ENCODE measurements at places on chromosomes 1 and 21.

DNA sequence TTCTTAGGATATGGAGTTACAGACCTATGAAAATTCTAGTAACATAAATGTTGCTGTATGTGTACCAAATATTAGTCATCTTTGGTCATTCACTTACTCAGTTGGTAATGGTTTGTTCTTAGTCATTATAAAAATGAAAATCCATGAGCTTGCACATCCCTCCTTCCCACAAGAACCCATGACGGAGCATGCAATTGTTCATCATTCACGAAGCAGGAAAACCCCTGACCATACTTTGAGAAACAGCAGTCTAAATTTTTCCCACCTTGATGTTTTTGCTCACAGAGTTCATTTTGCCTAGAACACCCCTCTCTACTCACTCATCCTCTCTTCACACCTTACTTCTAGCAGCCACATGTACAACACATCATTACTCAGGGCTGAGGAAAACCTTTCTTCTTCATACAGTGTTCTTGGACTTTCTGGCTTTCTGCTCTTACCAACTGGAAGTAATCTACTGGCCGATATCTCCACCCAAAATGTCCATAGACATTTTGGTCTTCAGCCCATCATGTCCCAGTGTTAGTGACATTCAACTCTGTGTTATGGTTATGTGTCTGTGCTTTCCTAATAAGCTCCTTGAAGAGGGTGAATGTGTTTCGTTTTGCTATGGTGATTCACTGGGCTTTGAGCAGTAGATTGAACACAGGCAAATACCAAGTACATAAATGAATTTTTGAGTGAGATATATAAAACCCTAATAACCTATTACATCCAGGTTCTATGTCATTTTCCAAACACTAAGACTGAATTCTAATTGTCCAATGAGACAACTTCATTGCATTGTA is 189.9 kb downstream of the ZC3H11B start:
- no peak for DNase-seq

DNA sequence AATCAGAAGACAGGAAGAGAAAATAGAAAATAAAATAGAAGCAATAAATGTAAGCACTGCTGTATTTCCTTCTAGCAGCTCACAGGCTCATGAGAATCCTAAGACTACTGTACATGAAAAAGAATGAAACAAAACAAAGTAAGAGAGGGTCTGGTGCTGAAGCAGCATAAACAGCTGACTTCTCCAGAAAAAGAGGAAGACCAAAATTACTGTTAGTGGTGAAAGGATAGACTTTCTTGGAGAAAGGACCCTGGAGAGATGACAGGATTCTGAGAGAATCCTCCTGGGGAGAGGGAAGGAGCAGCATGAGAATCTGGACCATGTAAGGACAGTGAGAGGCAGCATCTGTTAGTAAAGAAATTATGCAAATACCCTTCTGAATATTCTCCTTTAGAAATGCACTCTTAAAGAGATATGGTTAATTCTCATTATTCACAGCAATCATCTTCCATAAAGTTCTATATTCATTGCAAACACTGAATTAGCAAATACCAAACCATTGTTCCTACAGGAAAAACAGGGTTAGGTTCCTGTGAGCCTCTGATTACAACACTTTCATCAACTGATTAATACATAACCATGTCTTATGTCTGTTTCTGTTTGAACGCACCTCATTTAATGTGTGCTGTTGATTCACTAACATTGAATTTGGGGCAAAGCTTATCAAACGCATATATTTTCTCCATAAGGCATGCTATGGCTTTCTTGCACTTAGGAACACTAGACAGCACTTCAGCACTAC is 17.0 kb downstream of the SLC25A24 start:
- no peak for DNase-seq

GRCh38 chr1:218171302-218171893 is 113.7 kb upstream of the RRP15 start:
- DNase-seq, result no peak

DNA sequence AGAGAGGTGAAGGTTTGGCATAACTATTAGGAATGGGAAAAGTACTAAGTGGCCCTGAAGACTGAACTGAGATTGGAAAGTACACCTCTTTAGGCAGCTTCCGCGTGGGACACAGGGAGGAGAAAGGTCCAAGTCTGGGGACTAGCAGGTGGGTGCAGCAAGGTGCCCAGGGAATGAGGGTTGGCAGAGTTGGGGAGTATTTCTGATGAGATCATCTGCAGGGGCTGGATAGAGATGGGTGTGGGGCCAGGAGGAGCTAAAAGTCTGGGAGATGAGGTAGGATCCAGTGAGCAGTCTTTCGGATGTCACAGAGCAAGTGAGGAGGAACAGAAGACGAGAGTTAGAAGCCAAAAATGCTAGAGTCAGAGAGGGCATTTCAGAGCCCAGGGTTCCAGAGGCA is 36.1 kb downstream of the CDCA8 start:
- DNase-seq, result no peak

DNA sequence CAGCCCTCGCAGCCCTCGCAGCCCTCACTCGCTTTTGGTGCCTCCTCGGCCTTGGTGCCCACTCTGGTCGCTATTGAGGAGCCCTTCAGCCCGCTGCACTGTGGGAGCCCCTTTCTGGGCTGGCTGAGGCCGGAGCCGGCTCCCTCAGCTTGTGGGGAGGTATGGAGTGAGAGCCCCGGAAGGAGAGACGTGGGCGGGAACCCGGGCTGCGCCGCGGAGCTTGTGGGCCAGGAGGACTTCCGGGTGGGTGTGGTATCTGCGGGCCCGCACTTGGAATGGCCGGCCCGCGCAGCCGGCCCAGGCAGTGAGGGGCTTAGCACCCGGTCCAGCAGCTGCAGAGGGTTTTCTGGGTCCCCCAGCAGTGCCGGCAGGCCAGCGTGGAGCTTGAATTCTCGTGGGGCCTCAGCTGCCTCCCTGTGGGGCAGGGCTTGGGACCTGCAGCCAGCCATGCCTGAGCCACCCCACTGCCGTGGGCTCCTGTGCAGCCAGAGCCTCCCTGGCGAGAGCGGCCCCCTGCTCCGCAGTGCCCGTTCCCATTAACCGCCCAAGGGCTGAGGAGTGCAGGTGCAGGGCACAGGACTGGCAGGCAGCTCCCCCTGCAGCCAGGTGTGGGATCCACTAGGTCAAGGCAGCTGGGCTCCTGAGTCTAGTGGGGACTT is 9.9 kb upstream of the CFHR2 start:
- DNase-seq, result no peak

DNA sequence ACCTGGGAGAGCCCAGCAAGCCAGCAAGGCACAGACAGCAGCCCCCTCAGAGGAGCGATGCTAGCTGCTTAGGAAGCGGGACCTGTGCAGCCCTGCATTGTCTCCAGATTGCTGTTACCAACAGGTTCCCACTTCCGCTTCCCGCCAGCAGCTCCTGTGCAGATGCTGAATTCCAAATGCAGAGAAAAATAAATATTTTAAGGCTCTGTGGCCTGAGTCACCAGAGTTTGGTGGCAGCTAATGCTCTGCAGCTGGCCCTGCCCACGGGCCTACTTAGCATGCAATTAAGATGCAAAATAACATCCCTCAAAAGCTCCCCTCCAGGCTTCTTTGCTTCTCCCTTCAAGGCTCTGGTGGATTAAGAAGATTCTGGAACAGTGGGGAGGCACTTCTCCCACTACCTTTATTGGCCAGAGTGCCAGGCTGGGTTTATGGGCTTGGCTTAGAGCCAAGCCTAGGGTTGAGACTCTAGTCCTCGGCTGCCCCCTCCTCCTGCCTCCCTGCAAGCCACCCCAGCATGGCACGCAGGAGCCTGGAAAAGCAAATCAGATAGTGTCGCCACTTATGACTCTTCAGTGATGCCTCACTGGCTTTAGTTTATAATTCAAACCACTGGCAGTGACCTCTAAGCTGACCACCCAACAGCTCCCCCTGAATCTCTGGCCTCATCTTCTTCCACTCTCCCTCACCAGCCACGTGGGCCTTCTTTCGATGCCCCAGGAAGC is 207.1 kb upstream of the ZC3H12A start:
- DNase-seq, result no peak
